ENCODE measurements at places on chromosomes 12 and 14.

DNA sequence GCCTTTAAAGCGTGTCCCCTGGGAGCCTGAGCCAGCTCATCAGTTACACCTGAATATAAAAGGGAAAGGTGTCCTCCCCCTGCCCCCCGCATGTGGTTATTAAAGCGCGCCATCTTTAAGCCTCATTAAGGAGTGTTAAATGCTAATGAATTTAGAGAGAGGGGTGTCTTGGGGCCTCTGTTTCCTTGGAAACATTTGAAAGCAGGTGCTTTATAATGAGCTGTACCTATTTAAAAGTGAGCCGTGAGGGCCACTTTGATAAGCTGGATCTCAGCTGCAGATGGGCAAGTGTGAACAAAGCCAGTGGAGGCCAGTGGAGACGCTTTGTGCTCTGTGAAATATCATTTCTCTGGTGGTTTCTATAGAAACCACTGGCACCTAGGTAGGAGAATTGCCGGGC is 84.0 kb downstream of the BEGAIN start:
- no peak for DNase-seq

- no peak for DNase-seq
Measured at GRCh38 chr12:47786662-47787280, 13.7 kb downstream of the SLC48A1 start.

DNA sequence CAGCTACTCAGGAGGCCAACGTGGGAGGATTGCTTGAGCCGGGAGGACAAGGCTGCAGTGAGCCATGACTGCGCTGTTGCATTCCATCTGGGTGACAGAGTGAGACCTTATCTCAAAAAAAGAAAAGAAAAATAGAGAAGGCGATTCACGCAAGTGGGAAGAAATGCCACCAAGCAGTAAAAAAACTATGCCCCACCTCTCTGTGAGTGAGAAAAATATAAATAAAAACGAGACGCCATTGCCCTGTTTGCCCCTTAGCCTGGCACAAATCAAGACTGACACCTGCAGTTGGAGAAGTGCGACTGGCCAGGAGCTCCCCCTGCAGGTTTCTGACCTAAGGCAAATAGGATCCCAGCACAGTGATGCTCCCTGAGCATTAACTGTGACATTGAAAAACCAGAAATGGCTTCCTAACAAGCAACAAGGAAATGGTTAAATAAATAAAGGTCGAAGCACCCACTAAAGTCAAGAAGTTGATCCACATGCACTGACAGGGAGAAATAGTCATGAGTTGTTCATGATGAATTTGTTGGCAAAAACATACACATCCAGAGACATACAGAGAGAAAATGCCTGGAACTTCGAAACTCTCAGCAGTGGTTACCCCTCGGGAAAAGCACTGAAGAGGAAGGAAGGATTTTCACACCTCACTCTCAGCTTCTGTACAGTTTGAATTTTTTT is 21.1 kb downstream of the GSC start:
- no peak for DNase-seq

- DNase-seq, result no peak
Measured at GRCh38 chr14:54462048-54462447, 20.9 kb upstream of the CNIH1 start.

GRCh38 chr12:130422676-130423075 is 85.0 kb downstream of the PIWIL1 start:
- DNase-seq, result no peak

DNA sequence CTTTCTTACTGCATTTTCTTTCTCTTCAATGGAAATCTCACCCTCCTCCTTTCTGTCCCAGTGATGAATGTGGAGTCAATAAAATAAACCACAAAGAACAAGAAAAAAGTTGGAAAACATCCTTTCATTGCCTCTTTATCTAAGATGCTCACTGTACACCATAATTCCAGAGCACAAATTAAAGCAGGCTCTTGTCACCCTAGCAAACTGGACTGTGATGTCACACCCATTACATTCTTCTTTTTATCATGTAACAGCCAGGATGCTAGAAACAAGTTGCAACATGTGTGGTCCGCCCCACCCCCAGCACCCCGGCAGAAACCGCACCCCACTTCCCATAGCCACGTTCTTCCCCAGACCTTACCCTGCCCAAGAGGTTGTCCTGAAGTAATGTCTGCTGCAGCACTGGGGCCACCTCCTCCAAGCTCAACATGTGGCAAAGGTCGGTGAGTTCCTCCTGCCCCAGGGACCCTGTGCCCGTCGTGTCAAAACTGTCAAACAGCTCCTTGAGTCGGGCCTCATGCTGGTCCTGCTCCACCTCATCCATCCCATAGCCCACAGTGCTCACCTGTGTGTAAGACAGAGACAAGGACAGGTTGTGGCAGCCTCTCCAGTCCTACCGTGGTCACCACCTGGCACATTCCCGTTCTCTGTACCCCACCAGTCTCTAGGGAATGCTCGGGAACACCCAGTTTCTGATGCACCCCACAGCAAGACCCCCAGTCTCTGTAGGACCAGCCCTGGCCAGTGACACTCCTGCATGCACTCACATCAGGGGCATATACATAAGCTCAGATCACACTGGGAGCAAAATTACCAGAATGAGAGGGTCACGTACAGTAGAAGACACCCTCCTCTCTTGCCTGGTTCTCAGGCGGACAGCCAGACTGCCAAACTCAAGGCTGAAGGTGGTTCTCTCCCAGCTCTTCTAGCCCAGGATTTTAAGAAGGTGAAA is 9.2 kb downstream of the NIN start:
- DNase-seq, result no peak

- no peak for DNase-seq
Measured at GRCh38 chr12:122874081-122874480, 21.8 kb downstream of the VPS37B start.

DNA sequence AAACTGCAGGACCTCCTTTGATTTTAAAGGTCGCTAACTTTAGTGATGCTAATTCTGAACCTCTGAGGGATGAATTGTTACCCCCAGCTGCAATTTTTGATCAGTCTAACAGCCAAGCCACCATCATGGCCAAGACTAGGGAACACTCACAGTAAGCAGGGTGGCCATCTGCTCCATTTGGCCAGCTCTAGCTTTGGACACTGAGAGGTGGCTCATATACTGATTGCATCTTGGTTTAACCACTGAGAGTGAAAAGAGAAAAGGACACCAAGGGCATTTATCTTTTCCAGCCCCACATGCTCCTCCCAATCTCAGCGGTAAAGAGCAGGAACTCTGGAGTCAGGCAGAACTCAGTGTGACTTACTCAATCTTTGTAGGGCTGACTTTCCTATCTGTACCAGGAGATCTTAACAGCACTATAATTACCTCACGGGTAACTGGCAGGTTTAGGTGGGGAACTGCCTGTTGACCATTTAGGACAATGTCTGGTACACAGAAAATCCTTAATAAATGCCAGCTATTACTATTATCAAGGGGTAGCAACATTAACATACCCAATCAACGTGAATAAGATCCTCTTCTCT is 6.2 kb downstream of the LPCAT3 start:
- DNase-seq, result no peak

DNA sequence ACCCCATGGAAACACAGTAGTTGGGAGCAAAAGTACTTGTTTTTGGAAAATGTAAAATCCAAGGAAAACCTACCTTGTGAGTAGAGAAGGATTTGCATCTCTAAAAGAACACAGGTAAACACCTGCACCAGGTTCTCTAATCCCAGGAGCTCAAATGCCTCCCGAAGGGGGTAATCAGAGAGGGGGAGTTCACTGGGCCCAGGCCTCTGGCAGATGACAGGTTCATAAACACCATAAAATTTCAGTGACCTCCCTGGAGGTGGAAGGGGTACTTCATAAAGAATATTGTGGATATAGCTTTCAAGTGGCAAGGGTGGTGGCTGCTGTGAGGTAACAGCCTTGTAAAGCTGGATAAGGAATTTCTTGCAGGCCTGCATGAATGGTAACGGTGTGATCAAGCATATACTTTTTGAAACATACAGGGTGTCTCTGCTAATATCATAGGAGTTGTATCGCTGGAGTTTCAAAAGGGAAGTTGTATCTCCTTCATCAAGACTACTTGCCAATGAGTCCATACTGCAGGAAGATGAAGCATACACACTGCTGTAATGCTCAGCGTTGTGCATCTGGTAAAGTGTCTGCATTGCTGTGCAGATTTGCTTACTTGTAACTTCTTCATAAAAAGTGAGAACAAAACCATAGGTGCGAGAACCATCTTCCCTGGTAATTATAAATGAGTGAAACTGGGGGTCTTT is 111.3 kb downstream of the DENND5B start:
- no peak for DNase-seq

GRCh38 chr12:118103201-118103600 is 610 bp downstream of the VSIG10 start:
- peak; percentile 42 for DNase-seq

GRCh38 chr12:105226219-105226618 is 9.8 kb downstream of the APPL2 start:
- DNase-seq, result peak; percentile 84

GRCh38 chr14:55038708-55039107 is 11.7 kb downstream of the SOCS4 start:
- no peak for DNase-seq

- no peak for DNase-seq
Measured at GRCh38 chr12:106082216-106083175, 56.3 kb downstream of the NUAK1 start.

- no peak for DNase-seq
Measured at GRCh38 chr12:49907352-49907751, 3.7 kb upstream of the FAIM2 start.

- no peak for DNase-seq
Measured at GRCh38 chr12:78929075-78929418, 64.5 kb downstream of the SYT1 start.

- DNase-seq, result no peak
Measured at GRCh38 chr12:49982246-49983087, 9.7 kb downstream of the AQP6 start.

DNA sequence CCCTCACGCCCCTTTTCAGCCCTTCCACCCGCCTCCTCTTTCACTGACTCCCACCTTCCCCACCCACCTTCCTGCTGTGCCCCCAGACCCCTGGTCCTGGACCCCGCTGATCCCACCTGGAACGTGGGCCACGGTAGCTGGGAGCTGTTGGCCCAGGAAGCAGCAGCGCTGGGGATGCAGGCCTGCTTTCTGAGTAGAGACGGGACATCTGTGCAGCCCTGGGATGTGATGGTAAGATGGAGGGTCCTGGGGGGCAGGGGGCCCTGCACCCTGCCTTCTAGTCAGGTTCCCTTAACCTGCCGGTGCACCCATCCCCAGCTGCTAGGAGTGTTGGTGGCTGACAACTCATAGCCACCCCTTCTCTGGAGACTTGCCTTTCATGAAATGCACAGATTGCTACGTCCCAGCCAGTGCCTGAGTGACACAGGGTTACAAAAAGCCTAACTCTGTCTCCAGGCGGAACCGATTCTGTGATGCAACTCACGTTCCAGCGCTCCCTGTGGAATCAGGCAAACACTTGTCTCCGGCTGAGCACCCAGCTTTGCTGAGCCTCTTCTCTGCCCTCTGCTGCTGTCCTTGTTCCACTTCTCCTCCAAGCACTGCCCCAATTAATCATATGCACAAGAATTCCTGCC is 15.0 kb upstream of the OAS2 start:
- no peak for DNase-seq

DNA sequence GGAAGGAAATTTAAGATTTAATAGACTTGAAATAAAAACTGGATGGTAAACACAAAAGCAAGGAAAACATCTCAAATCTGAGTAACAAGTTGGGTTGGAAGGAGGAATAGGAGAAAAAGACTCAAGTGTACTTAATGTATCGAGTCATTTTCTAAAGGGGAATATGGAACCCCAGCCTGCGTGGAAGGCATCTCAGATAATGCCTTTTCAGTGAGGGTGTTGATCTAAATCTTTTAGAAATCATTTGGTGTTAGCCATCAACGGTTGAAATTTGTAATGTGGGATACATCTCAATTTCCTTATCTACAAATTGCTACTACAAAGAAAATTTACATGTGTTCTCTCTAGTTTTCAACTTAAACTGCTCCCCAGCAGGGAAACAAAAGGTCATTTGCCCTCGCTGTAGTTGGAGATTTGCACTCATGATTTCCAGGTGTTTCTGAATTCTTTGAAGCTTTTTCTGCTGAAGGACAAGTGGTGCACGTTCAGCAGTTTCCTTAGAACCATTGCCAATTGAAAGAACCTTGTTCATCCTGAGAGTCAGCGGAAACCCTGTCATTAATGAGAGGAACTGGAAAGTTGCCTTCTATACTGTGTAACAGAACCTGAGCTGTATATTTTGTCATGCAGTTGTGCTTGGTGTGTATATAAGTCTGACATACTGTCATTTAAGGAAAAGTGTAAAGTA is 2.2 kb downstream of the PCBP2 start:
- DNase-seq, result no peak

- peak; percentile 12 for DNase-seq
Measured at GRCh38 chr12:116222358-116222757, 55.1 kb downstream of the MED13L start.

GRCh38 chr12:116313194-116313927 is 35.9 kb upstream of the MED13L start:
- no peak for DNase-seq

DNA sequence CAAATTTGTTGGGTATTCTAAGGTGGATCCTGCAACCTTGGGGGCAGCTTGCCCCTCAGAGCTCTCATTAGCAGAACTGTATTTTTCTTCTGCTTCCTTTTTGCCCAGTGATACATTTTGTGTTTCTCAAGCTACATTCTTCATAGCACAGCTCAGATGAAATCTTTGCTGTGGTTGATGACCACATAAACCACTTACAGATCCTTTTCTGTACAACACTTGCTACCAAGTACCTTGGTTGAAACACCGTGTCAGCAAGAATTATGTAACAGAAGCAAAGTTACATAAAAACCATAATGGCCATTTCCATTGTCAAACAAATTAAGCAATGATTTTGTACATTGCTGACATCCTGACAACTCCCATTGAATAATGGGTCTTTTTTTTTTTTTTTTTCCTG is 9.7 kb upstream of the PLBD1 start:
- DNase-seq, result no peak

DNA sequence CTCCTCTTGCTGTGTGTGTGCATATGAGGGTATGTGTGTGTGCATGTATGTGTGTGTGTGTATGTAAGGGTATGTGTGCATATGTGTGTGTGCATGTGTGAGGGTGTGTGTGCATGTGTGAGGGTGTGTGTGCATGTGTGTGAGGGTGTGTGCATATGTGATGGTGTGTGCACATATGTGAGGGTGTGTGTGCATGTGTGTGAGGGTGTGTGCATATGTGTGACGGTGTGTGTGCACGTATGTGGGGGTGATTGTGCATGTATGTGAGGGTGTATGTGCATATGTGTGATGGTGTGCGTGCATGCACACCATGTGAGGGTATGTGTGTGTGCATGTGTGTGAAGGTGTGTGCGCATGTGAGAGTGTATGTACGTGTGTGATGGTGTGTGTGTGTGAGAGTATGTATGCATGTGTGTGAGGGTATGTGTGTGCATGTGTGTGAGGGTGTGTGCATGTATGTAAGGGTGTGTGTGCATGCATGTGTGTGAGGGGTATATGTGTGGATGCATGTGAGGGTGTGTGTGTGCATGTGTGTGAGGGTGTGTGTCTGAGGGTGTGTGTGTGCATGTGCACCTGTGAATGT is 15.4 kb downstream of the DAO start:
- DNase-seq, result no peak

- no peak for DNase-seq
Measured at GRCh38 chr14:20603813-20604690, 12.9 kb upstream of the RNASE12 start.

GRCh38 chr14:92710001-92710341 is 38.5 kb downstream of the LGMN start:
- DNase-seq, result no peak

- DNase-seq, result no peak
Measured at GRCh38 chr12:49161092-49161795, 27.6 kb downstream of the TUBA1A start.

Measured in GM03348 (cell line).